AG04449 (cell line): ENCODE measurements at places on chromosomes 5 and 9.

DNA sequence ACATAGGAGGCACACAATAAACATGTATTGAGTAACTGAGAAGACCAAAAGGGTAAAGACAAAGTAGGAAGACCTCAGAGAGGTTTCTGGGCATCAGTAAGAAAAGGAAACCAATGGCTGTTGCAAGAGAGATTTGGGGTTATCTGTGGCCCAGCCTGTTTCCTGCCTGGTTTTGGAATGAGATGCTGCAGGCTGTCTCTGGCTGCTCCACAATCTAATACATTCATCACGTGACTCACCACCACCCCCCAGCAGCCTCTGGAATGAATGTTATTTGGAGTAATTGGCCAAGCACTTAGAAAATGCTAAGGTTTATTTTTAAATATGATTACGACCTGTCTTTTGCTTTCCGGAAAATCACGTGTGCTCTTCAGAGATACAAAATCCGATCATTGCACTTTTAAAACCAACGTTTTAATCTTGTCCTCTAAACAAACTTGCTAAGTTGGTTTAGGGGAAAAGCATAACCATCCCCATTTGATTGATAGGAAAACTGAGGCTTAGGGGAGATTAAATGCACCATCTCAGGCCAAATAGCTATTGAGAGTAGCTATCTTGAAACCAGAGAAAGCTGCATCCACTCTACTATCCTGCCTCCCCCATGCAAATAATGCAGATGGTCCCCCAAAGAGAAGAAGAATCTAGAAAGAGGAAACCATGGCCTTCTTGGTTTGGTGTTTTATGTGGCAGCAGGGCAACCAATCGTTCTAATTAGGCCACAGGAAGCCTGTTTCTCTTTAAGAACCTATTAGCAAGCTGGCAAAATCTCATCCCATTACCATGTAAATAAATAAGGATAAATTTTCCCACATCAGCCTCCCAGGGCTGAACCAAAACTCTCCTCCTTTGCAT, 151.8 kb upstream of the ADRA1B start:
- DNase-seq = peak; percentile 88

DNA sequence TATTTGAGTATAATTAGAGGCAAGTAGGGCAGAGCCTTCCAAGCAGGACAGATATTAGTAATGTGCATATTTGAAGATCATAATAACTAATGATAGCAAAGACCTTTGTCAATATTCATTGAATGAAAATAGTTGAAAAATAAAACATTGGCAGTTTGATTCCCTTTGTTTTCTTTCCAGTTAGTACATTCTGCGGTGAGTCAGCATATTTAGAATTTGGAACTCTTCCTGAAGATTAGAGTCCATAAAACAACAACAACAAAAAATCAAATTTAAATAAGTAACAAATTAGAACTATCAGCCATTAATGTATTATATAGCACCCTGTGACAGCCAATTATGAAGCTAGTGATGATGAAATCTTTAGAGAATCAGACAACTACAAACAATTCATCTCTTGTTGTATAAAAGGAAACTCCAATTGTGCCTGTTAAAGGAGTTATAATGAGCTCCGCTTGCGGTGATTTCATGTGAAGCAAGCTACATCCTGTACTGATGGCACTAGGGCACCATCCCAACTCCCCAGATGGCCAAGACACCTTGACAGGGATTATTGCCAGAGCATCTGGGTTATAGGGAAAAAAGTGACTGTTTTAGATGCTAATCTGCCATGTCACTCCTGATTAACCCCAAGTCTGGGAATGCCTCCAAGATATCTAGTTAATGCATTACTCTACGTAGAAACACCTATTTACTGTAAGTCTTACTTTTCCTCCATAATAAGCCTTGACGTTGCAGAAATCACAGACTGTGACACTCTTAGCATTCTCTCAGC, 6.8 kb downstream of the IFNA8 start:
- no peak for DNase-seq

- no peak for DNase-seq
These were observed 62.1 kb downstream of the BASP1 start for GRCh38 chr5:17279487-17279886.

DNA sequence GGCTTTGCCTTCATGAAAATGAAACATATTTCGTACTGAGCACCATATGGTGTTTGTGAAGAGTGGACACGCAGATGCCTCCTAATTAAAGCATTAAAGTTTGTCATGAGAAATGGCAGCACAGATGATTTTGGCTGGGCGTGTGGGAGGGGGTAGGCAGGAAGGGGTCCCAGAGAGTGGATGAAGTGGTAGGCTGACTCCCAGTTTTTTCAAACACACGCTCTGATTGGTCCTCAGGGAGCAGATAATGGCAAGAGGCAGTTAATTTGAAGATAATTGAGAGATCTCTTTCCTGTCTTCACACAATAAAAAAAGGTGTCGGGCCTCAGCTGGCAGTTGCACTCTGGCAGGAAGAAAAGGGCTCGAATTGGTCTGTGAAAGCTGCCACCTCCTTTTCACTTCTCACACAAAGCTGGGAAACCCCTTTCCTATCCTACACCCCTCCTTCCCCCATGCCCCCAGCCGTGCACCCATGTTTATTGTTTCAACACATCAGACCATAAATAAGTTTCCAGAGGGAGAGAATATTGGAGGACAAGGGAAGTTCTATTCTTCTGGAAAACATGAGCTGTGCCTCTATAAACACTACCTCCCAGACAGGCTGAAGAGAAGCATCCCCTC, 429.6 kb downstream of the ARHGEF28 start:
- DNase-seq = no peak

GRCh38 chr9:98255061-98255577, 330 bp downstream of the TBC1D2 start:
- no peak for DNase-seq

DNA sequence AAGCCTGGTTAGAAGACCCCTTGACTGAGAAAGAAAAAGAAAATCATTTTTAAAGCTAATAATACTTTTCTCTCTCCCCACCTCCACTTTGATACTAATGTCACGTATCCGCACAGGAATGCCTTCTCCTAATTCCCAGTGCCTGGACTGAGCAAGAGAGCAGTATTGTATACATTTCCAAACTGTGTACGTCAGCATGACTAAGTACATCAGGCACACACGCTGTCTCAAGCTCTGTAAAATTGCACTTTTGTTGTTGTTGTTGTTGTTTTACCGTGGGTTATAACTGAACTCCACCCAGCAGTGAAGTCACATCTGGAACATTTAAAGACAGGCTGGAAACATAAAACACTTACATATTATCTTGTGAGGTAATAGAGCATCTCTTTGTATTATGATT, 407.6 kb downstream of the DNAH5 start:
- no peak for DNase-seq

DNA sequence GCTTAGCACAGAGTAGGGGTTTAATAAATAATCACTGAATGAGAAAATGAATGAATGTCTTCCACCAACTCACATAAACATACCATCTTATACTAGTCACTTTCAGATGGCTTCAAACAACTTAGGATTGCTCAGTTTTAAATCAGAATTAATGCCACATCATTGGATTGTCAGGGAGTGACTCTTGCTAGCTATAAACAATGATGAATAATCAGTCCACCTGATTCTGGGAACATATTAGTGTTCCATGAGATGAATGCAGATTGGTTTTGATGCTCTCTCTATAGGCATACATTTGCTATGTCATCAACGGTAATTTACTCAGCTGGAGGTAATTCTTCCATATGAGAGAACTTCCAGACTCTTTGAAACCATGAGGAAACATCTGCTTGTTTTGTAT, 97.4 kb downstream of the CDH9 start:
- no peak for DNase-seq

- no peak for DNase-seq
These were observed 5.3 kb downstream of the BRD3 start for GRCh38 chr9:134062461-134063087.

DNA sequence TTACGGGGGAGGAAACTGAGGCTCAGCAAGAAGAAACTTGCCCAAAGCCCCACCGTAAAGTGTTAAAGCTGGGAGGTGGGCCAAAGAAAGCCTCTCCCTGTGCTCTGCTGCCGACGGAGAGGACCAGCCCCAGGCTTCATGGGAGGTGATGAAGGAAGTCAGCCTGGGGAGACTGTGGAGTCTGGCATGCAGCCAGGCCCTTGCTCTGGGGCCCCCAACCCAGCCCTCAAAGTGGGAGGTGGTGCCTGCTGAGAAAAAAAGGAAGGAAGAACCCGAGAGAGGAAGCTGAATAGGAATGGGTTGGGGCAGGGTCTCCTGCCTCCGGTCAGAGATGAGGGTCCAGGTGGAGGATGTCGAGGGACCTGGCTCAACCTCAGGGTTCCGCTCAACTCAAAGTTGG, 3.8 kb downstream of the RNF44 start:
- no peak for DNase-seq

- DNase-seq = no peak
These were observed 50.5 kb upstream of the RNU6ATAC start for GRCh38 chr9:134214766-134215419.

GRCh38 chr5:33334829-33335228, 105.9 kb upstream of the TARS1 start:
- no peak for DNase-seq

DNA sequence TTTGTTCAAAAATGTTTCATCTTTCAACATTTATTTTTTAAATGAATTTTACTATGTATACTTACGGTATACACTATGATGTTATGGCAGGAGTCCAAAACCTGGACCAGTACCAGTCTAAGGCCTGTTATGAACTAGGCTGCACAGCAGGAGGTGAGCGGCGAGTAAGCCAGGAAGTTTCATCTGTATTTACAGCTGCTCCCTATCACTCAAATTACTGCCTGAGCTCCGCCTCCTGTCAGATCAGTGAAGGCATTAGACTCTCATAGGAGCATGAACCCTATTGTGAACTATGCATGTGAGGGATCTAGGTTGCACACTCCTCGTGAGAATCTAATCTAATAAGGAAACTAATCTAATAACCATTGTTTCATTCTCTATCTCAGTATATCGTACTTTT, 715.5 kb upstream of the PTPRD start:
- DNase-seq = no peak

DNA sequence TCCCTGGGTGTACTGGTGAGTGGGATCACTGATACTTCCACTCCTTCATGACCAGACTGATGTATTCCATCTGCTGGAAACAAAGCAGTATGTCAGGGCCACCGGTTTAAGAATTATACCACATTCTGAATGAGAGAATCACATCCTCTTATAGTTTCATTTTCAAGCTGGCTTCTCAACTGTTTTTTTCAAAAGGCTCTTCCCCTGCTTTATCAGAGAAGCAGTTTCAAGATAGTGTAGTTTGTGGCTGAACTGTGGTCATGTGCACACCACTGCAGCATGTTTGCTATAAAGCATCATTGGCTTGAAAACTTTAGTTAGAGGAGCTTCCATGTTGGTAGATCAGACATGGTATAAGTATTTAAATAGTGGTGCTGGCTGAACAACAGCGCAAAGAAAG, 450.5 kb upstream of the CDH10 start:
- no peak for DNase-seq

DNA sequence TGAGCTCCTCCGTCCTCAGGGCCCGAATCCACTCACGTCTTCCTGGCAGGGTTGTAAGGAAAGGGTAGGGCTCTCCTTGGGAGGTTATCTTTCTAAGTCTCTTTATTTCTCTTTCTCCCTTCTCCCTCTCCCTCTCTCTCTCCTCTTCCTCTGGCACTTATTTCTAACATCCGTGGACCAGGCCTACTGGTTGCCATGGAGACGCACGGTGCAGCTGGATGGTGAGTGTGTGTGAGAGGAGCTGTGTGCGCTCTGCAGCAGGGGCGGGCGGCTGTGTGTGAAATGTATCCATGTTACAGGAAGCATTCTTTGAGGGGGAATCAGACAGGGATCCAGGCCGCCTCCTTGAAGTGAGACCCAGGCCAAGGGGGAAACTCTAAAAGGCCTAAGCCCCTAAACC, 32.2 kb downstream of the PCDH1 start:
- no peak for DNase-seq

DNA sequence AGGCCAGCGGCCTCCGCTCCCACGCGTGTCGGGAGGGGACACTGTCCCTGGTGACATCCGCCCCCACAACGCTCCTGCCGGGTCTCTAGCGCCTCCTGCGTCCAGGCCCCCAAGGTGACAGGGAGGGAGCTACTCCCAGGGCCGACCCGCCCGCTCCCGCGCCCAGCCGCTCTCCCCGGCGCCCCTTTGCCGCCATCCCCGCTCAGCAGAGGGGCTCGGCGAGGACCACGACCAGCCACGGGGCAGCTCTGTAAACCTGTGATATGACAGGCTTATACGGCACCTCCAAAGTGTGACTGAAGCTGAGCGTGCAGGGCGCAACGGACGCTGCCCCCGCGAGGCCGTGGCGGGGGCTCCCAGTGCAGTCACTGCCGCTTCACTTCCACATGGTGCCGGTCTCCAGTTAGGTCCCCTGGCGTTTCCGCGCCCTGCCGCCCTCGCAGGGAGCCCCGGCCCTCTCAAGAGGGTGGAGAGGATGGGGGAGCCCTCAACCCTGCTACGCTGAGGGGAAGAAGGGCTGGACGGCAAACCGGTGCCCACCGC, 978 bp upstream of the ADCY2 start:
- no peak for DNase-seq

- DNase-seq = no peak
These were observed 52.3 kb downstream of the TLE4 start for GRCh38 chr9:79623799-79624721.

DNA sequence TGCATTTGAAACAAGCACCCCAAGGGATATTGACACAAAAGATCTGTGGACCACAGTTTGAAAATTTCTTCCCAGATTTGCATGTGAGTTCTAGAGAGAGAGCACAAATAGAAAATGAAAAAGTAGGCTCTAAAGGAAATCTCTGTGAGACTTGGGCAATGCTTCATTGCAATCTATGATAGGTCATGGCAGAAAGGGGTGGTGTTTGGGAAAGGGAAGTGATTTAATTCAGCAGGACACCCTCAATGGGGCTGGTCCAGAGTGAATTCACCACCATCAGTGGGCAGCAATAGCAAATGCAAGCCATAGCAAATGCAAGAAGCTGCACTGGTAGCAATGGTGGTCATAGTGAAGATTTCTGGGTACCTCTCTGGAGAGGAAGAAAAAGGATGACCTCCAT, 58.1 kb downstream of the ANKRD55 start:
- no peak for DNase-seq

DNA sequence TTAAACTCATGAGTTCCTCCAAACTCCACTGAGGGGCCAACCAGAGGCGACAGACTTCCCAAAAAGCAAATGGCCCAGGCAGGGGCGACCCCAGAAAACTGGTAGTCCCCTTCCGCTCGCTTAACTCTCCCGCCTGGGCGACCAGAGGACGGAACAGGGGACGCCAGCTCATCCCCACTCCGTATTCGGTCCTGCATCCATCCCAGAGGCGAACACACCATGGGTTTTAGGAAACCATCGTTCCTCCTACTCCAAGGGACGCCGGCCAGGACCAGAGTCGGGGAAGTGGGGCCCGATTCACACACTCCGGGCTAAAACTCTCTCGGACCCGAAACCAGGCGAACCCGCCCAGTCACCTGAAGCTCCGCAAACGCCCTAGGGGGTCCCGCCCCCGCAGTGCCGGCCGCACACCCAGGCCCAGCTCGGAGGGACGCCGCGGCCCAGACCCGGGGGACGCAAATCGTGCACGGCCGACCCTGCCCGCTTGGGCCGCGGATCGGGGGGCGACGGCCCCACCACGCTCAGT, 478 bp downstream of the TEX10 start:
- DNase-seq = no peak

- DNase-seq = no peak
These were observed 680 bp upstream of the RFK start for GRCh38 chr9:76394960-76395252.
